ENCODE measurements at places on chromosomes 12 and 14.

- no peak for DNase-seq
These were observed 52.8 kb upstream of the STXBP6 start for GRCh38 chr14:25102788-25103187.

DNA sequence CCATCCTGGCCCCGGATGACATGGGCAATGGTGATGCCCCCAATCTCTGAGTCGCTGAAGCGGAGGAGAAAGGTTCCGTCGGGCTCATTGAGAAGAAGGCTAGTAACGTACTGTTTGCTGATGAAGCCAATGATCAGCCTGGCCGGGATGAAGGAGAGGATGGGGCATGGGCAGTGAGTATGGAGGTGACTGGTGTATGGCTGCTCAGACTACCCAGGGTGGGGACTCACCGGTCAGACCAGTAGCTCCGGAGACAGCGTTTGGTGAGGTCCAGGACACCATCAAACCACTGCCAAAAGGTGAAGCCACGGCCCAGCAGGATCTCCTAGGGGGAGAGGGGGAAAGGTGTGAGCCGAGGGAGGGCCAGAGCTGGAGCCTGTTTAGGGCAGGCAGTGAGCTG, 10.9 kb downstream of the NAB2 start:
- DNase-seq = no peak

DNA sequence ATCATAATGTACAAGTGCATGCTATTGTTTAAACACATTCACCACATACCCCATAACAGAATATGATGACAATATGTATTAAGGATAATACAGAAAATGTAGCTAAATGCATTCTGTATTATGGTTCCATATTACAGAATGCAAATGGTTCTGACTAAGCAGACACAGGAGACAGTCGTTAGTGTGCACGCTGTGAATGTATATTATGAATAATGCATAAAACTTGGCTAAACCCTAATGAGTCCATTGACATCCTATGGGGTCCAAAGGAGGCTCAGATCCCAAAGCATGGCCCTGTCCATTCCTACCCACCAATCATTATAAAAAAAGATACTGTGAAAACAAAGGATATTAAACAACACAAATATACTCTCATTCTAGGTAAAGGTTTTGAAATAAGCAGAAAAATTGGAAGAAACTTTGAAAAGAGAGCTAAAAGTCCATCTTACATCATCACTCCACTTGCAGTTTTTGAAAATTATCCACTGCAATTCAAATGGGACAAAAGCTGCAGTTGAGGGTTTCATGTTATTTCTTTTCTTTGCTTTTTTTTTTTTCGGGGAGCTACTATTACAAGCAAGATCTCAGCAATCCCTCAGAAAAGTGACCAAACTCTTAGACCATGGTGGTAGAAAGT, 415.1 kb downstream of the BCAT1 start:
- DNase-seq = no peak

GRCh38 chr12:79885911-79886490, 48.9 kb downstream of the PPP1R12A start:
- no peak for DNase-seq

DNA sequence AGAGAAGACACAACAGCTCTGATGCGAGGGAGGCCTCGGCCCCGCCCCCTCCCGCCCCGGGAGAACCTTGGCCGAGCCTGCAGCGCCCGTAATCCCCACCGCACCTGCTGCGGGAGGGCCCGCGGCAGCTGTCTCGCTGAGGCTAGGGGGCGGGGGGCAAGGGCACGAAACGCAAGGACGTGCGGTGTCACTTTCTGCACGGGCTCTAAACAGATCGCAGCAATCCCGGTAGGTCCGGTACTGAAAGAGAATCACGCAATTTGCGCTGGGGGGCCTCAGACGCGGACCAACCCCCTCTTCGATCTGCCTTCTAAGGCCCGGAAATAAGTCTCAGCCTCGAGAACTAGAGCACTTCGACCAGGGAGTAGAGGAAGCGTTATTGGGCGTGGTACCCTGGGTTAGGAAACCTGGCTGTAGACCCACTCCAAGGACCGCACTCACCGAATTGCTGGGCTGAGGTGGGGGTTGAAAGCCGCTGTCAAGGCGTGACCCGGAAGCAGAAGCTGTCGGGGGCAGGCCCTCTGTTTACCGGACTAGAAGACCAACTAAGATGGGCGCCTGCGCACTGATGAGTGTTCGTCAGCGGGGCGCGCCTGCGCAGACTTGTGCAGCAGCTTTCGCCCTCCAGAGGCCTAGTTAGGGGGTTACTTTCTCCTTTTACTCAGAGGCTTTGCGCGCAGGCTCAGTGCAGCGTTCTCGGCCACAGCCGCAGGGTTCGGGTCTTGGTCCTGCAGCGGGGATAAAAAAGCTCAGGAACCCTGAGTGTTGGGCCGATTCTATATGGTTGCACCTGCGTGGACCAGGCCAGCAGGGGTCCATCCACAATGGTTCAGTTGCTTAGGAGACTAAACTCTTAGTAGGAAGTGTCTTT, at the start of gene ASB8:
ASB8 (minus strand) TSS at position 498 of the 871 bp plus-strand sequence. CDS start 4,019 bp downstream, outside the sequence.
- peak; percentile 93 for DNase-seq

DNA sequence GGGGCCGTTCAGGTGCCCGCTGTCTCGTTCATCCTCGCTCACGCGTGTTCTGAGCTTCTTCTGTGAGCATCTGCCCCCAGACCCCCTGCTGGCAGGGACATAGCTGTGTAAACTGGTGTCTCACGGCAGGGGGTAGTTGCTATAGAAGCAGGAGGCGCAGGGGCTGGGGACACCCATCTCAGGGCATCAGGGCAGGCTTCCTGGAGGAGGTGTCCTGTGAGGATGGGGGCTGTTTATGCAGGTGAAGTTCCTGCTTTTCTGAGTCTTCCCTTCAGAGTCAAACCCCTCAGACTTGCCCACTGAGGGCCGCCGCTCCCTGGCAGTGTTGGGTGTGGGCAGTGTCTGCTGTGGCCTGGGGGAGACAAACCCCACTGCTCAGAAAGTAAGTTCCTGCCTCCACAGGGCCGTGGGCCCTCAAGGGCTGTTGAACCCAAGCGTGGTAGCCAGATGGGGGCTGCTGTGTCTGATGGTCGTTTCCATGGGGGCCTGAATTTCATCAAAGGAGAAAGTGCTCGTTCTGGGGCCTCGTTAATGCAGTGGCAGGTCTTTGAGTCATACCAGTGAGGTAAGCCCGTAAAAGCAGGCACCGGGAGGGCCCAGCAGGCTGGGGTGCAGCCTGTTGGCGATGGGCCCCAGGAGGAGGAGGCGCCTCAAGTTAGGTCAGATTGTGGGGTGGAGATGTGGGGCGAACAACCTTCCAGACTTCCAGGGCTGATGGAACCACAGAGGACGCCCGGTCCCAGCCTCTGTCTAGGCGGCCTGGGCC, 23.4 kb downstream of the KIF26A start:
- no peak for DNase-seq

- DNase-seq = no peak
These were observed 133.2 kb downstream of the ANO4 start for GRCh38 chr12:100927826-100928225.

GRCh38 chr14:73842851-73843250, 8.8 kb upstream of the PTGR2 start:
- no peak for DNase-seq
